ENCODE measurements at places on chromosomes 6 and 20.

GRCh38 chr6:153852034-153852433 is 187.0 kb upstream of the OPRM1 start:
- DNase-seq: no peak

DNA sequence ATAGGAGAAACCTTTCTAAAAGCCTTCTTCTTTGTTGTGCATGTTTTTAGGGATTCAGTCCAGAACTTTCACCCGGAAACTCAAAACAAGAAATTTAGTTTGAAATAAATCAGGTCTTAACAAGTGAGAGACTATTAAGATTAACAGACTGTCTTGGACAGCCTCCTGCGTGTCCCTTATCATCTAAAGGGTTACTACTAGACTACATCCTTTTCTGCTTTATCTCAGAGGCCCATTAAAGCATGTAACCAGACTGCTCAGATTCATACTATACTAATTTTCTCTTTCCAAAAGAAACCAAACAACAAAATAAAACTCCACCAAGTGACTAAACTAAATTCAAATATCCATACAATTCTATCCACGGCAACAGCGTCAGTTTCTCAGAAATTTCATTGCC is 173.8 kb downstream of the GMPR start:
- DNase-seq: no peak

DNA sequence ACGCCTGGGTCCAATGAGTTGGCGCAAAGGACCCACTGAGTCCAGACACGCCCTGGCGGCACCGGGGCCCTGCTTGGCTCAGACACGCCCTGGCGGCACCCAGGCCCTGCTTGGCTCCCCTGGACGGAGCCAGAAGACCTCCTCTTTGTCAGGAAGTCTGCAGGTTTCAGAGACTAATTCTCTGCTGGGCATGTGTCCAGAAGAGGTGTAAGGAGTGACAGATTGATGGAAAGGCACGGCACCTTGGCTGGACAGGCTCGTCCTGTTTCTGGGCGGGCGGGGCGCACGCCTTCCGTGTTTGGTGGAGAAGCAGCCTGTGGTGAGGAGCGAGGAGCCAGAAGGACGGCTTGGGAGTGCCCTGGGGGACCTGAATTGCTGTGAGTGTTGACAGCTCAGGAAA is 23.1 kb upstream of the DACT2 start:
- no peak for DNase-seq

GRCh38 chr6:55785273-55785672 is 90.1 kb downstream of the BMP5 start:
- no peak for DNase-seq

DNA sequence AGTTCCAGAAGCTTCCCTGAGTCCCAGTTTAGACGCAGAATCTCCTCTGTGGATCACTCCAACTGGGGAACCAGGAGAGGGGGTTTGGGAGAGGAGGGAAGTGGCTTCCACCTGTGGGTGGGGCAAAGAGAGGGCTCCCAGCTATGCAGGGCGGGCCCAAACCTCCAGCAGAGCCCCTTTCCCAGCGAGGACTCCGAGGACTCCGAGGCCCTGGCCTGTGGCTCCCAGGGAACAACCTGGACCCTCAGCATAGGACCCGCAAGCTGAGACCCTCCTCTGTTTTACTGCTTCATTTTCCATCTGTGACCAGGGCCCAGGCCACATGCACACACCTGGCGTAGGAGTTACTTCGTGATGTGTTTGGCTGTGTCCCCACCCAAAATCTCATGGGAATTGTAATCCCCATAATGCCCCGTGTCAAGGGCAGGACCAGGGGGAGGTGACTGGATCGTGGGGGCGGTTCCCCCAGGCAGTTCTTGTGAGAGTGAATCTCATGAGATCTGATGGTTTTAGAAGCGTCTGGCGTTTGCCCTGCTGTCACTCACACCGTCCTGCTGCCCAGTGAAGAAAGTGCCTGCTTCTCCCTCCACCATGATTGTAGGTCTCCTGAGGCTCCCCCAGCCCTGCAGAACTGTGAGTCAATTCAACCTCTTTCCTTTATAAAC is 27.9 kb downstream of the NTSR1 start:
- DNase-seq: no peak

DNA sequence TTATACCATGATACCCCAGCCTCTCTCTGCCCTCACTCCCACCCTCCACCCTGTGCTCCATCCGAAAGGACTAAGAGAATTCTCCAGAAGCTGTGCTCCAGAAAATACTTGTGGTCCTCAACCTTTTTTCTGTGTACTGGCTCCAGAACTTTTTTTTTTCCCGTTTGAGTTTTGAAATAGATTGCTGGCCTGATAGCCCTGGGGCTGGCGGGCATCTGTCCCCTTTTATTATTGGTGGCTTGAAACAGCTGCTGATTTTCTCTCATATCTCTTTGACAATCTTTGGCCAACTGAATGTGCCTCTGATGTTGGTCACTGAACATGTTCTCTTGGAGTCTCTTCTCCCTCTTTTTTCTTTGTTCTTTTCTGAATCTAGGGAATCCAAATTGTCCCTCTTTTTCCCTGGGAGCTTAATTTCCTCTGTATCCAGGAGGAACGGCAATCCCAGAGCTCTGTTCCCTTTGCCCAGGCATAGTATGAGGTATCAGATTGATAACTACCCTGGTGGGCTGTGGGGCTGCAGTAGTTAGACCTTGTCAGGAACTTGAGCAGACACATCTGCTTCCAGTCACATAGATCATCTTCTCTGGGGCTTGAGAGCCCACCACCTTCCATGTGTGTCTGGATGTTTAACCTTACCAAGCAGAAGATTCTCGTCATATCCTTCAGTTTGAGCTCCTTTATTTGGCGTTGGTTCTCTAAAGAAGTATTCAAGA is 1.6 kb downstream of the PPARD start:
- DNase-seq: no peak

DNA sequence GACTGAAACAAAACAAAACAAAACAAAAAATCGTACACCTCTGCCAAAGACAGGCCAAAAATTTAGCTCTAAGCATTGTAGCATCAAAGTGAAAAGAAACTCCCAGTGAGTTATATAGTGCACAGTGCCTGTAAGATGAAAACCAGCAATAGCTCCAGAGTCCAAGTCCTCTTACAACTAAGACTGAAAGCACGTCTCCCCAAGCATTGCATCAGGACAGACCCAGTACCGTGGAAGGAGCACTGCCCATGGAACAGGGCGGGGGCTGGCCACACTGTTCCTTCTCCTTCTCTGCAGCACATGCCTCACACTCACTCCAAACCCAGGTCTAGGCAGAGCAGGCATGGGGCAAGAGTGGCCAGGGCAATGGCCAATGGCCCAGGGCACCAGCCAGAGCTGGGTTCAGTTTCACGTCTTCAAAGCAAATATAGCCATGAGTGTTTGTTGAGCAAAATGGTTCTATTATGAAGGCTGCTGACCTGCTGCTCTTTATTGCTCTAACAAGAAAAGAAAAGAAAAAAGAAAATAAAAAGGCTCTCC is 72.2 kb upstream of the PBOV1 start:
- DNase-seq: no peak

GRCh38 chr6:82840571-82840970 is 225.1 kb downstream of the UBE3D start:
- DNase-seq: peak; percentile 49

DNA sequence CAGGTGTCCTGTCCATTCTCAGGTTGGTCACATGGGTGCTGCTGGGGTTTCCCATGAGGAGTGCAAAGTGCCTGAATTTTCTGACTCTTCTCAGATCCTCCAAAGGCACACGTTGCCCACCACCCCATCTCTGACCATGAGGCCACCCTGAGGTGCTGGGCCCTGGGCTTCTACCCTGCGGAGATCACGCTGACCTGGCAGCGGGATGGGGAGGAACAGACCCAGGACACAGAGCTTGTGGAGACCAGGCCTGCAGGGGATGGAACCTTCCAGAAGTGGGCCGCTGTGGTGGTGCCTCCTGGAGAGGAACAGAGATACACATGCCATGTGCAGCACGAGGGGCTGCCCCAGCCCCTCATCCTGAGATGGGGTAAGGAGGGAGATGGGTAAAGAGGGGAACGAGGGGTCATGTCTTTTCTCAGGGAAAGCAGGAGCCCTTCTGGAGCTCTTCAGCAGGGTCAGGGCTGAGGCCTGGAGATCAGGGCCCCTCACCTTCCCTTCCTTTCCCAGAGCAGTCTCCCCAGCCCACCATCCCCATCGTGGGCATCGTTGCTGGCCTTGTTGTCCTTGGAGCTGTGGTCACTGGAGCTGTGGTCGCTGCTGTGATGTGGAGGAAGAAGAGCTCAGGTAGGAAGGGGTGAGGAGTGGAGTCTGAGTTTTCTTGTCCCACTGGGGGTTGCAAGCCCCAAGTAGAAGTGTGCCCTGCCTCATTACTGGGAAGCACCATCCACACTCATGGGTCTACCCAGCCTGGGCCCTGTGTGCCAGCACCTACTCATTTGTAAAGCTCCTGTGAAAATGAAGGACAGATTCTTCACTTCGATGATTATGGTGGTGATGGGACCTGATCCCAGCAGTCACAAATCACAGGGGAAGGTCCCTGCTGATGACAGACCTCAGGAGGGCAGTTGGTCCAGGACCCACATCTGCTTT is 2.0 kb downstream of the HLA-F start:
- no peak for DNase-seq

DNA sequence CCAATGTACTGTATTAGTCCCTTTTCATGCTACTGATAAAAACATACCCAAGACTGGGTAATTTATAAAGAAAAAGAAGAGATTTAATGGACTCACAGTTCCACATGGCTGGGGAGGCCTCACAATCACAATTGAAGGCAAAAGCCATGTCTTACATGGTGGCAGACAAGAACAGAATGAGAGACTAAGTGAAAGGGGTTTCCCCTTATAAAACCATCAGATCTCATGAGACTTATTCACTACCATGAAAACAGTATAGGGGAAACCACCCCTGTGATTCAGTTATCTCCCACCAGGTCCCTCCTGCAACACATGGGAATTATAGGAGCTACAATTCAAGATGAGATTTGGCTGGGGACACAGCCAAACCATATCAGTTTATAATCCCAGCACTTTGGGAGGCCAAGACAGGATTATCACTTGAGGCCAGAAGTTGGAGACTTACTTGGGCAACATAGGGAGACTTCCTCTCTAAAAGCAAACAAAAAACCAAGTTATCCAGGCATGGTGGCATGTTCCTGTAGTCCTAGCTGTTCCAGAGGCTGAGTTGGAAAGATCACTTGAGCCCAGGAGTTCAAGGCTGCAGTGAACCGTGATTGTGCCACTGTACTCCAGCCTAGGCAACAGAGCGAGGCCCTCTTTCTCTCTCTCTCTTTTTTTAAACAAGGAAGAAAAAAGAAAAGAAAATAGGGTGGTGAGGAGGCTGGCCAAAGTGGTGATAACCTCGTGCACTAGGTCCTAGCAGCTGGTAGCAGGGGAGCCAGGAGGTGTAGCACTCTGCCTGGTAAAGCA is 22.9 kb upstream of the DDR1 start:
- DNase-seq: no peak

DNA sequence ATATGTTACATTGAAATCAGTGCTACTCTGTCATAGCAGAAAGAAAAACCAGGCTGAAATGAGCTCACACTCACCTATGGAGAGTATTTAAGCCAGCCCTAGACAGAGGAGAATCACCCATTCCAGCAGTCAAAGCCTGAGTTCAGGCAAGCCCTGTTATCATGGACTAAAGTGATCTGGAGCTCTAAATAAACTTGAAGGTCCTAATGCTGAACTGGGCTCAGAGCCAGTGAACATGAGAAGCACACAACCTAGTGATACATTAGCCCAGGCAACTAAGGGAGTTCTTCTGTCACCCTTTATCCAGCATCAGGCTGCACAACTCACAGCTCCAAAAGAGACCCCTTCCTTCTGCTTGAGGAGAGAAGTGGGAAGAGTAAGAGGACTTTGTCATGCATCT is 425.0 kb downstream of the COL12A1 start:
- no peak for DNase-seq

- DNase-seq: no peak
Observed at GRCh38 chr6:1972962-1973361, 272.4 kb downstream of the GMDS start.

DNA sequence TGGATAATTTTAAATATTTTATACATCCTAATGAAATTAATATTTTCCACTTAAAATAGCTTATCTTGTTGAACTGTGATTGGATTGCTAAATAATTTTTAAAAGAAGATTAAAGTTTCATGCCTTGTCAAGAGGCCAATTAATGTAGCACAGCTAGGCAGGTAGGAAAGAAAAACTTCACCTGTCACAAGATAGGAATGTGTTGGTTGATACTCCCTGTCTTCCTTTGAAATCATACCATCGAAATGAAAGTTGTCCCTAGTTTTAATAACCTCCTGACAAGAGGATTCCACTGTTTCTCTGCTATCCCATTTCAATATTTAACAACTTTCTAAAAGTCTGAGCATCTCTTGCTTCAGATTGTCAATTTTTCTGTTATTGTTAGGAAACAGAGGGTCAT is 80.8 kb downstream of the BMP6 start:
- DNase-seq: no peak
